ENCODE measurements at places on chromosomes 7 and 10.

- no peak for DNase-seq
These were observed 108.7 kb upstream of the DPP6 start for GRCh38 chr7:153943457-153943856.

DNA sequence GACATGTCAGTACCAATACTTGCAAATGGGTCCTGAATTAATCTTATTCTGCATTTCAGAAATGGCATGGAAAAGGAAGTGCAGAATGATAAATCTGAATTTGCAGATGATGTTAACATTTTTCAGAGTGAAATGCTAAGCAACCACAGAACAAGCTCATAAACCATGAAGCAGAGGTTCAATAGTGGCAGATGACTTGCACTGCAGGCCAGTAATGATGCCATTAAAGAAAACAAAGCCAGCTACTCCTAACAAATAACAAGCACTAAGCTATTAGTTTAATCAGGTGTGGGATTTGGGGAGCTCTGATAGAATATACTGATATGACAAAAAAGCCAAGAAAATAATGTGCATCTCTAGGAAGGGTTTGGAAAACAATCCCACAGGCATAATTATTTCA, 85.4 kb downstream of the FAM13C start:
- DNase-seq, result no peak

DNA sequence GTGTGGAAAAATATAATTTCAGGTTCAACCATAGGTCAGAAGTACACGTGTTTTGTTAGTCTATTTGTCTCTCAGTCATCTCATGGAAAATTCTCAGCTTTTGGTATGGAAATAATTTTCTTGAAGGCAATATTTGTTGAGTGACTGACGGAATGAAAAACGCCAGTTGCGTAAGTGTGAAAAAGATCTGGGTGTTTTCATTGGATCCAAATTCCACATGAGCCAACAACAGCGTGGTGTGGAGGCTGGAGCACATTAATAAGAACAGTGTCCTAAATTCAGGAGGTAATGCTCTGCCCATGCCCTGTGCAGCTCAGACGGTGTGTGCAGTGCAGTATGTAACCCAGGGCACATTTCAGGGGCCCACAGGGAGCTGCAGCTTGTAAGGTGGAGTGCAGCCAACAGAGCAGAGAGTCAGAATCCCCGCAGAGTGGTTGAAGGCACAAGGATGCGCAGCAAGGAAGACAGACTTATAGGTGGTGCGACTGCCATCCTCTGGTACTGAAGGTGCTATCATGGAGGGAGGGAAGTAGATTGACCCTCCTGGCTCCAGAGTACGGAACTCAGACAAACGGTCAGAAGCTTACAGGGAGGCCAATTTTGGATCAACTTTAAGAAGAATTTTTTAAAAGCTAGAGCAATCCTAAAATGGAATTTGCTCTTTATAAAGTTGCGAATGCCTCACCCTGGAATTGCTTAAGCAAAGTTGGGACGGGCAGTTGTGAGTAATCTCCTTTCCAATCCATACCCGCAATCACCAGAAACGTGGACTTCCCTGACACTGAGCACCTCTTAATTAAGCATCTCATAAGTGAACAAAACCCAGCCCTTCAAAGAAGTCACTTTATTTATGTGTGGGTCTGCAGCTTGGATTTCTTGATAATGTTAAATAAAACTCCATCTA, 38.0 kb downstream of the EGFR start:
- no peak for DNase-seq

DNA sequence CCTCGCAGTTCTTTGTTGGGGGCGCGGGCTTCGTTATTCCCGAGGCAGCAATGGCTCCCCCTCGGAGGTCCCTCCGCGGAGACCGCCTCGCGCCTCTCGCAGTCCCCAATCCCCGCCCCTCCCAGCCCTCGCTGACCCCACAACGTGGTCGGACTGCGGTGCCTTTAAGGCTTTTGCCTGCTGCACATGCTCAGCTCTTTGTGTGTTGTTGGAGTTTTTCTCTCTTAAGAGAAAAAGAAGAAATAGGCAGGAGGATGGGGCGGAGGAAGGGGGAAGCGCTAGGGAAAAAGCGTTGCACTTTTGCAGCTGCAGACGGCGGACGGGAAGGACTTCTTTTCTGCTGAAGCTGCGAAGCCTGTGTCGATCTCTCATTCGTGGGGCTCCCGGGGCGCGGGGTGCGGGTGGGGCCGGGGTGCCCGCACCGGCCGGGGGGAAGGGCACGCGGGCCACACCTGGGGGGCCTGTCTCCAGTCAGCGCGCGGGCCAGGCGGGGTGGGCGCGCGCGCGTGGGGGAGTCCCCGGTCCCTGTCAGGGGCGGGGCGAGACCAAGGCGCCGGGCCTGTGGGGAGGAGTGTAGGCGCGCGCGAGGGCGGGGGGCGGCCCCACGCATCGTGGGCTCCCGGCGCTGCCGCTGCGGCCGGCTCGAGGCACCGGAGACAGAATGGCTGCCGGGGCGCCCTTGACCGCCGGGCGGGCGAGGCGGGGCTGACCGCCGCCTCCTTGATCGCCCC, 445 bp upstream of the ATRNL1 start:
- DNase-seq, result peak; percentile 25

- DNase-seq, result no peak
These were observed 74.3 kb downstream of the NKX6-2 start for GRCh38 chr10:132711613-132712121.

GRCh38 chr10:21531164-21531563, 2.9 kb upstream of the MLLT10 start:
- no peak for DNase-seq

GRCh38 chr10:103930881-103931280, 12.9 kb upstream of the STN1 start:
- DNase-seq, result no peak
